ENCODE measurements at places on chromosomes 11 and 22. TPM values are rescaled to one million over a fixed set of nuclear protein-coding genes. Genes with fewer than 3 reads are reported as not detected.

CBLIF gene
- not detected for total RNA-seq

RIMBP3C gene
- 0.09 TPM for total RNA-seq

TTC28 gene
- 16.6 TPM for total RNA-seq

SLC22A24 gene
- total RNA-seq, result not detected

KREMEN1 gene
- total RNA-seq, result 0.27 TPM

SAA4 gene
- not detected for total RNA-seq

CTSW gene
- not detected for total RNA-seq

PLAAT5 gene
- total RNA-seq, result not detected

CCDC89 gene
- total RNA-seq, result 0.56 TPM

ABCC8 gene
- total RNA-seq, result not detected

MAPK8IP1 gene
- total RNA-seq, result 4.5 TPM

CEND1 gene
- under 0.01 TPM for total RNA-seq

GLYATL1B gene
- not detected for total RNA-seq

SVIP gene
- 12.6 TPM for total RNA-seq

RFPL2 gene
- not detected for total RNA-seq

RPS6KA4 gene
- total RNA-seq, result 46.9 TPM

OR10A3 gene
- total RNA-seq, result 0.09 TPM

VSIG10L2 gene
- not detected for total RNA-seq

TIGD3 gene
- total RNA-seq, result 0.27 TPM

CRYAB gene
- 0.18 TPM for total RNA-seq

RAB3IL1 gene
- total RNA-seq, result 0.45 TPM

SLC1A2 gene
- total RNA-seq, result under 0.01 TPM

OVCH2 gene
- not detected for total RNA-seq

OR52E6 gene
- not detected for total RNA-seq

PDGFB gene
- total RNA-seq, result 95.6 TPM

RCOR2 gene
- total RNA-seq, result 0.36 TPM

APOA4 gene
- not detected for total RNA-seq

DRAP1 gene
- total RNA-seq, result 215 TPM

SBF1 gene
- total RNA-seq, result 68.2 TPM
